ENCODE measurements at places on chromosomes 2 and 18.

- no peak for DNase-seq
Measured at GRCh38 chr2:231679908-231680284, 28.4 kb upstream of the PTMA start.

GRCh38 chr2:139631966-139632365 is 851.8 kb upstream of the NXPH2 start:
- DNase-seq: no peak

DNA sequence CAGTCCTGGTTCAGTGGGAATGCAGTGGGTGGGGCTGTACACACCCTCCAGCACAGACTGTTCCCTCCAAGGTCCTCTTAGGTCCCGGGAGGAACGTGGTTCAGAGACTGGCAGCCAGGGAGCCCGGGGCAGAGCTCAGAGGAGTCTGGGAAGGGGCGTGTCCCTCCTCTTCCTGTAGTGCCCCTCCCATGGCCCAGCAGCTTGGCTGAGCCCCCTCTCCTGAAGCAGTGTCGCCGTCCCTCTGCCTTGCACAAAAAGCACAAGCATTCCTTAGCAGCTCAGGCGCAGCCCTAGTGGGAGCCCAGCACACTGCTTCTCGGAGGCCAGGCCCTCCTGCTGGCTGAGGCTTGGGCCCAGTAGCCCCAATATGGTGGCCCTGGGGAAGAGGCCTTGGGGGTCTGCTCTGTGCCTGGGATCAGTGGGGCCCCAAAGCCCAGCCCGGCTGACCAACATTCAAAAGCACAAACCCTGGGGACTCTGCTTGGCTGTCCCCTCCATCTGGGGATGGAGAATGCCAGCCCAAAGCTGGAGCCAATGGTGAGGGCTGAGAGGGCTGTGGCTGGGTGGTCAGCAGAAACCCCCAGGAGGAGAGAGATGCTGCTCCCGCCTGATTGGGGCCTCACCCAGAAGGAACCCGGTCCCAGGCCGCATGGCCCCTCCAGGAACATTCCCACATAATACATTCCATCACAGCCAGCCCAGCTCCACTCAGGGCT is 17.5 kb upstream of the FAHD2A start:
- DNase-seq: no peak

DNA sequence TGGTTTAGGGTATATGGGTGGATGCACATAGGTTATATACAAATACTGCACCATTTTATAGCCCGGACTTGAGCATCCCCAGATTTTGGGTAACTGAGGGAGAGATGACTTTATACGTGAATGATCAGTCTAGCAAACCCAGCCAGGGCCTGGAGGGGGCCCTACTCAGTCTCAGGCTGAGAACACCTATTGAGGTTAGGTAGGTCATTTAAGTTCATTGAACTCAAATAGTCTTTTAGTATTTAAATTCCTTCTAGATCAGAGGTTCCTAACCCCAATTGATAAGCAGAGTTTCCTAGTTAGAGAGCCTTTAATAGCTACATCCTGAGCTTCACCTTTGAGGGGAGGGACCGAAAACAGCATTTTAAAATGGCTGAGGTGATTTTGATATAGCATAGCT is 487.0 kb downstream of the DCC start:
- no peak for DNase-seq

DNA sequence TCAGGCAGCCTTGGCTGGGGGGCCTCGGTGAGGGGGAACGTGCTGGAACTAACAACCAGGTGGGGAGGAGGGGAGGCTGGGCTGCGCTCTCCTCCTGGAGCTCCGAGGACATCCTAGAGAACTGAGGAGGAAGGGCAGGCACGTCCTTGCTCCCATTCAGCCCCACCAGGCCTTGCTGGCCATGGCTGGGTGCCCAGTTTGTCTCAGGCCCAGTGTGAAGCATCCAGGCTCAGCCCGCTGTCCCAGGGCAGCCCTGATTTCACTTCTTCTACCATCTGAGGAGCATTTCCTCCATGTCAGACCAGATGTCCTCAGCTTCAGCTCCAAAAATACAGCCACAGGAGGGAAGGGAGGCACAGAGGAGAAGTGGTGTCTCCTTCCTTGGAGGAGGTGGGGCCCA is 125.4 kb downstream of the CELF4 start:
- no peak for DNase-seq

GRCh38 chr2:120517751-120518469 is 172.0 kb downstream of the INHBB start:
- no peak for DNase-seq

DNA sequence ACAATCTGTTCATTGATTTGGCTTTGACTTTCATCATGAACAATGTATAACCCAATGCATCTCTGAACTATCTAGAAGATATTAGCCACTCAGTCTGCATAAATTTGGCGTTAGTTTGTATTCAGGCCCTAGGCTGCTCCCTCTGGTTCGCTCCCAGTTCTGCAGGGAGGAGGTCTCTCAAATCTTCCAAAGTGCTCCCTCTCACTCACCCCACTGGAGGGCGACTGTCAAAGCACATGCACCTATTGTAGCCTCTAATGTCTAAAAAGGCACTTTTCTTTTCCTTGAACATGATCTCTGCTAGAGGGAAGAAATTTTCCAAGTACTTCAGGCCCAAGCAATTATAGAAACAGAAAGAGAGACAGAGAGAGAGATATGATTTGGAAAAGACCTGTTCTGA is 291.5 kb downstream of the TDRD15 start:
- no peak for DNase-seq

DNA sequence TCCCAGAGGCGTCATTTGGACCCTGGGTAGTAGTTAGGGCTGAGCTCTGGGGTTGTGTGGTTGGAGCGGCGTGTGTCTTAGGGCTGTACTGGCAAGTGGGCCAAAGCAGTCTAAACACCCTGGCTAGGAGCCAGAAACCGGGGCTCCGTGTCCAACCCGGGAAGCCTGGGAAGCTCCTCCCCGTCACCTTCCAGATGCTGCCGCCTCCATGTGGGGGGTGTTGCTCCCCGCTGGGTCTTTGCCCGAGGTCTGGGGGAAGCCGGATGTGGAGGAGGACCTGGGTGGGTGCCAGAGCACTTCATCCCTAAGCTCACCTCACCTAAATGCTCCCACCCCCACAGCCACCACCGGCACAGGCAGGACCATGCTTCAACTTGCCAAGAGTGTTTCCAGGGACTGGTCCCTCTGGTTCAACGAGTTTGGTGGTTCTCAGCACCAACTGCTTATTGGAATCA is 25.4 kb downstream of the TET3 start:
- DNase-seq: no peak

- no peak for DNase-seq
Measured at GRCh38 chr2:1682181-1682440, 62.2 kb downstream of the PXDN start.

DNA sequence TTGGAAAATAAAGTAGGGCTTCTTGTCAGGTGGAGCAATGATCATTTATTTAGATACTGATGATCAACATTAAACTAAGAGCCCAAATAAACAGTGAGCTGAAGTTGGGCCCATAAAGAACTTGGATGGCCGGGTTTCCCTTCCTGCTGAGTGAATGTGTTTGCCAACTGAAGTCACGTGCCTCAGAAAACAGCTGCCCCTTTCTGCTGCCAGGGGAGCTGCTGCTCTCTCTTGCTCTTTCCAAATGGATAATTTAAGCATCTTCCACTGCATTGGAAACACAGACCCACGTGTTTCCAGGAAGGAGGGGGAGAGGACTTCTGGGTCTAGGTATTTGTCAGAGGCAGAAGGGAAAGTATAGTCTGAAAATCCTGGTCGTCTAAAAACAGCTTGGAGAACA is 22.9 kb upstream of the NCKAP5 start:
- no peak for DNase-seq

- no peak for DNase-seq
Measured at GRCh38 chr2:15675456-15676195, 84.0 kb downstream of the DDX1 start.

DNA sequence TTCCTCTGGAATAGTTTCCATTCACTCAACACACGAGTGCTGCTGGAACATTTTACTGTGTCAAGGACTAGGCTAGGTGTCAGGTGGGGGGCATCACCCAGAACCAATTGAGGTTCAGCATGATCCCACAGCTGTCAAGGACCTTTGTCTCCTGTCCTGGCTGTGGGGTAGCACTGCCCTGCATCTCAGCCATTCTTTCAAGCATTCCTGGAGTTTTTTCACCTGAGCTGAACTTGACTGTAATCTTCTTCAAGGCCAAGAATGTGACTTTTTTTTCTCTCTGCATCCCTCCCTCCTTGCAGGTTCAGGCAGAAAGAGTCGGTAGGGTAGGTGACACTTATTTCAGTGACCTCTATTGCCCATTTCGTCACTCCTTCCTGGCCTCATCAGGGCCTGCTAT is 3.5 kb downstream of the MAPK4 start:
- DNase-seq: no peak

DNA sequence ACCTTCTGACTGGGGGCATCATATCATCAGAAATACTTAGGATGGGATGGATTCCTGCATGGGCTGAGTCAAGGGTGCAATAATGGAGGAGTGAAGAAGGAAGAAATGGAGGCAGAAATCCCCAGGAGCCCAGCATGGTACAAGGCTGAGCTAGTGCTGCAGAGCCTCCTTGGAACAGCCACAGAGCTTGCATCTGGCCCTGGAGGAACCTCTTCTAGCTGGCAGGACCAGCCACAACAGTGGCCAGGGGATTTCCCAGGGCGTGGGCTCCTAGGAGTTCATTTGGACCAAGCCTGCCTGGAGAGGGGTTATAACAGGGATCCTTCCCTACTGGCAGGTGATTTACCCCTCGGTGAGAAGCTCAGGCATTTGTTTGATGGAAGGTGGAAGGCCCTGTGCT is 4.7 kb upstream of the IL37 start:
- DNase-seq: no peak

DNA sequence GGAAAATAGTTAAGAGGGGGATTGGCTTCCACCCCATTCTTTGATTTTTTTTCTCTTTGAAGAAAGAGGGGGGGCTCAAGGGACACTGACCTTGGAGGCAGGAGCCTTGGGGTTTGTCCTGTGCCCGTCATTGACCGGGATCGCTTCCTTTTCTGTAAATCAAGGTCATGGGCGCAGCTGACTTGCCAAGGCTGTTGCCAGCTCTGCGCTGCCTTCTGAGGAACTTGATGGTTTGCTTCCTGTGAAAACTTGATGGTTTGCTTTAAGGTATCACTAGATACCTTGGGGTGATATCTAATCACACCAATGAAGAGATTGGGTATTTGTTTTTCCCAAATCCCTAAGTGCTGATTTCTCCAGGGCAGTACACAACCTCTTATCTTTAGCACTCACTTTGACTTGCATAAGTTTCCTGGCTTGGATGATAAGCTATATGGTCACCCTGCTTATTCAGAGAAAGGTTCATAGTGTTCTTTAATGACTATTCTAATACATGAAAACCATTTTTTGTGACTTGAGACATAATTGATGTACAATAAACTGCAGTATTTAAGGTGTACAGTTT is 56.0 kb downstream of the DGKD start:
- no peak for DNase-seq

Measured in HL-60 (cell line).